ENCODE measurements at places on chromosomes 7 and 10. TPM values are rescaled to one million over a fixed set of nuclear protein-coding genes. Genes with fewer than 3 reads are reported as not detected.

GAD2 gene
- polyA plus RNA-seq: 3.3 TPM

GIGYF1 gene
- 37.5 TPM for polyA plus RNA-seq

CCDC146 gene
- 21.2 TPM for polyA plus RNA-seq

CAPZA2 gene
- polyA plus RNA-seq: 227 TPM

HOXA1 gene
- 3.6 TPM for polyA plus RNA-seq

ALOX5 gene
- polyA plus RNA-seq: 2.7 TPM

AKR1C2 gene
- 5.9 TPM for polyA plus RNA-seq

CTAGE4 gene
- polyA plus RNA-seq: 7.9 TPM

DNA sequence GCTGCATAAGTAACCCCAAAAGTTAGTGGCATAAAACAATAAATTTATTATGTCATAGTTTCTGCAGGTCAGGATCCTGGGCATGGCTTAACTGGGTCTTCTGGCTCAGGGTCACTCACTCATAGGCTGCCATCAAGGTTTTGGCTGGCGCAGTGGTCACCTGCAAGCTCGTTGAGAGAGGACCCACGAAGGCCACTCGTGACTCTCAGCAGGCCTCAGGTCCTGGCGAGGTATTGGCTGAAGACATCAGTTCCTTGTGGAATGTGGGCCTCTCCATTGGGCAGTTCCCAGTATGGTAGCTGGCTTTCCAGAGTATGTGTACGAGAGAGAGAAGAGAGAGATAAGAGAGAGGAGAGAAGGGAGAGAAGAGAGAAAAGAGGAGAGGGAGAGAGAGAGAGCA, 138.3 kb upstream of the KLF14 start:
- DNase-seq: no peak

DNA sequence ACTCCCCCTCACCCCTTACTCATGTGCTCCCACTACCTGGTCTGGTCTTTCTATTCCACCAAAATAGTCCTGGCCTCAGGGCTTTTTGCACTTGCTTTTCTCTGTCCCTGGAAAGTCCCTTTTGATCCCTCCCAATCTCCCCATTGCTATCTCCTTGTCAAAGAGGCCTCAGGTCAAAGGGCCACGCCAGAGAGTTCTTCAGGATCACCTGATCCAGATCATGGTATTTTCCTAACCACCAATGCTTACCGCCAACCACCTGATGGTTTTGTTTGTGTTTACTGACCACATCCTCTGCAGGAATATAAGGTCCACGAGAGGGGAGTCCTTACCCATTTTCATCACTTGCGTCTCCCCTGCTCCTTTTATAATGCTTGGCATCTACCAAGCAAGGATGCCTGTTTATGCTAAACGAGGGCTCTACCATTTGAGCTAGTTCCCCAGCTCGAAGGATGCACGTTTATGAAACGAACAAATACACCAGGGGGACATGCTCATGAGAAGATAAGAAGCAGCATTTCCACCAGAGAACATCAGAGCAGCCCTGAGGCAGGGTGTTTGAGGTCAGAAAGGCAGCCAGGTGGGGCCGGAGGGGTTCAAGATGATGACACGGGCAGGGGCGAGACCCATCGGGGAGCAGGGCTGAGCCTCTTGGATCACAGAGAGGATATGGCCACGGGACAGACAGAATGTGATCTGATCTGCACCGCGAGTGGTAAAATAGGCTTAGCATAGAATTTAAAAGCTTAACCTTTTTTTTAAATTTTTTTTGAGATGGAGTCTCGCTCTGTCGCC, 43.1 kb upstream of the FOXK1 start:
- no peak for DNase-seq

GRCh38 chr10:47048526-47048905, 137.3 kb downstream of the PTPN20 start:
- DNase-seq: no peak

DNA sequence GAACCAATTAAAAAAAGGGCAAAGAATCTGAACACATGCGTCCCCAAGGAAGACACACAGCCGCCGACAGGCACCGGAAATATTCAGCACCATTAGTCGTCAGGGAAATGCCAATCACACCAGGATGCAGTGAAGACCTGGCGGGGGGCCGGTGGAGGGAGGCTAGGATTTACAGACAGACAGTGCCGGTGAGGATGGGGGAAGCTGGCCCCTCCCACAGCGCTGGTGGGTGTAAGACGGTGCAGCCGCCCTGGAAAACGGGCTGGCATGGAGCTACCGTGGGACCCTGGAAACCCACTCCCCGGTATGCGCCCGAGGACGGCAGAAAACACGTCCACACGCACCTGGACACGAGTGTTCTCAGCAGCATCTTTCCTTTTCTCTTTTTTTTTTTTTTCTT, 4.8 kb upstream of the ADAP1 start:
- no peak for DNase-seq

DNA sequence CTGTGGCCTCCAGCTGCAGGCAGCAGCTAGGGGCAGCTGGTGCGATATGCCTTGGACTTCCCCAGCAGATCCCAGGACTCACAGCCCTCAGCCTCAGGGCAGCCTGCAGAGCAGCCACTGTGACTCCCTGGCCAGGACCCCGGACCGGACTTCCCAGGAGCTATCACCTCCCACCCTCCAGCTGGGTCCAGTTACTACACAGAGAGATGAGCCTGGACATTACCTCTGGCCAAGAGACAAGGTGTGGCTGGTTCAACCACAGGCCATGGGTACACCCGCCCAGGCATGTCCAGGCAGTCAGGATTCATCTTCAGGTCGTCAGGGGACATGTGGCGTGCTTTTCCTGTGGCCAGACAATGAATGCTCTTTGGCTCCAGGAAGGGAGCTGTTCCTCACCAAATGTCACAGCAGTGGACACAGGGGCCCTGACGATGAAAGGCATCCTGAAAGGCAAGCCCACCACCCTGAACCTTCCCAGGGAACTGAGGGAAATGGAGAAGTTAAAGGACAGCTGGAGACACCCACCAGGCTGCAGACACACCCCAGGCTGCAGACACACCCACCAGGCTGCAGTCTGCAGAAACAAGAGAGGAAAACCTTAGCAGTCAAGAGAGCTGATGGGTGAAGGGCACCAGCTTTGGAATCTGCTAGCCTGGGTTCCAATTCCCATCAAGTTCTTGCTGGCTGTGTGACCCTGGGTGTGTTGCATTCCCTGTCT, 25.8 kb upstream of the NANOS1 start:
- no peak for DNase-seq

- no peak for DNase-seq
Observed at GRCh38 chr10:132420981-132421846, 24.2 kb downstream of the PWWP2B start.

DNA sequence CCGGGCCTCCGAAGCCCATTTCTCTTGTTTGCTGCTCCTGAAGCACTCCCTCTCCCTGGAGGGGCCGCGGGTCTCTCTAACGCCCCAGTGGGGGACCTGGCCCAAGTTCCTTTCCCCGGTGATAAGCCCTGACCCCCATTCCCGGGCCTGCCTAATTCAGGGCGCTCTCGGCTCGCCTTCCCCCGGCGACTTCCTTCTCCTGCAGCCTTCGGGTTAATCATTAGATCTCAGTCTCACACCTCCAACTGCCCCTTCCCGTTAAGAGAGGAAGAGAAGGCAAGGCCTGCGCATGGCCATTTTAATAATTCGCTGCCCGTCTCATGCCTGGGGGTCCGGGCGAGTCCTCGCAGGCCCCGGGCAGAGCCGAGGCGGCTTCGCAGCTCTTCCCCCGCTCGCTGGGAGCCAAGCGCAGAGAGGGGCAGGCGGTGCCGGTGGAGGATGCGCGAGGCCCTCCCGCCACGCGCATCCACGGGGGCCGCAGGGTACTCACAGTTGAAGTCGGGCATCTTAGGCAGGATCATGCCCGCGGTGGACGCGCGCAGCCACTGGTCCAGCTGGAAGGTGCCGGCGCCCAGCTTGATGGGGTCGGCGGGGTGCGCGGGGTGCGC, 1.2 kb downstream of the MNX1 start:
- no peak for DNase-seq

DNA sequence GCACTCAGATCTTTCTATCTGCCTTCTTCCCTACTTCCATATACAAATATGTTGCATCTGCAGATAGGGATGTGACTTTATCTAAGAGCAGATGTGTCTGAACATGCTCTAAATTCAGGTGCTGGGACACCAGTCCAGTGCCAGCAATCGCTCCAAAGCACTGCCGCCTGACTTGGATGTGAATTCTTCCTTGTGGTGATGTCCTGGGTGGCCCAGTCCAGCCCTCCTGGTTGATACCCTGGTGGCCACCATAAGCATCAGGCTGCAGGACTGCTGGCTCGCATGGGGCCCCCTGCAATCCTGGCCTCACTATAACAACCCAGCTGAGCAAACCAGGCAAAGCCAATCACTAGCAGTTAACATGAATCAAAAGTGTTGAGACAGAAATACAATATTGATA, 149.2 kb upstream of the PDE1C start:
- DNase-seq: no peak

DNA sequence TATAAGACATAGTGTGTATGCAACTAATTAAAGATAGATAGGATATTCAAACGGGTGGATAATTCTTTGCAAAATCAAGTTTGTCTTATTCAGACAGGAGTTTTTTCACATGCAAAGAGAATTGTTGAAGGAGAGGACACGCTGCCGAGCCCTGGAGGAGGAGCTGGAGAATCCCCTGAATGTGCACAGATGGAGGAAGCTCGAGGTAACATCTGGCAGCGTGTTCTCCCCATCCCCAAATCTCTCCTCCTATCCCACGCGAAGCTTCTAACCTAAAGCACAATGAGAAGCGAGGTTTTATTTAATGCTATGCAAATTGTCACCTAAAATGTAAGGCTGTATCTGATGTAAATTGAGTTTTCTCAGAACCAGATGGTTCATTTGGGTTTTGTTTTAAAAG, 50.0 kb downstream of the CFAP58 start:
- DNase-seq: no peak

DNA sequence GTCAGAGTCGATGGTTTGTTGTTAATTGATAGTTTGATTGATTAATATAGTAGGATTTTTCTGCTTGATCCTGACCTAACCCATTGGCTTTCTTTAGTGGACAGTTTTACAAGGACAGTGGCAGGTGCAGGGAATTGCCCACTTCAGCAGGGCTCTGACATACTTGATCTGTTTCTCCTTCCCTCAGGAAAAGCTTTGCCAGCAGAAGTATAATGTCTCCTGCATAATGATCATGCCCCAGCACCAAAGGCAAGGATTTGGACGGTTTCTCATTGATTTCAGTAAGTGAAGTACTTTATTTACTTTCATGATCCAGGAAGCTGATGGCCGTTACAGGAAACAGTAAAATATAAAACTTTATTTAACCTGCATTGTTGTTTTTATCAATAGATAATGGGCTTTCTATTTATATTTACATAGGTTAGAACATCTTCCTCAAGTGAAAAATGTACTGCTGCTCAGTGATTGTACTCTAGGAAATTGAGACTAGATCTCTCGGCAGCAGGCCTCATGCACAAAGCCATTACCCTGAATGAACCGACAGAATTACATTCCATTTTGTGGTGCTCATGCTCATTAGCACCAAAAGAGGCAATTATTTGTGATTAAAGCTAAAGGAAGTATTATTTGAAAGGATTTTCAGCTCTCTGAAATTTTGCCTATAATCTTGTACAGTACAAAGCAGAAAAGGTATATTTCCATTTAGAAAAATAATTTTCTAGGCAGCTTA, 122.5 kb upstream of the SAMD8 start:
- no peak for DNase-seq

DNA sequence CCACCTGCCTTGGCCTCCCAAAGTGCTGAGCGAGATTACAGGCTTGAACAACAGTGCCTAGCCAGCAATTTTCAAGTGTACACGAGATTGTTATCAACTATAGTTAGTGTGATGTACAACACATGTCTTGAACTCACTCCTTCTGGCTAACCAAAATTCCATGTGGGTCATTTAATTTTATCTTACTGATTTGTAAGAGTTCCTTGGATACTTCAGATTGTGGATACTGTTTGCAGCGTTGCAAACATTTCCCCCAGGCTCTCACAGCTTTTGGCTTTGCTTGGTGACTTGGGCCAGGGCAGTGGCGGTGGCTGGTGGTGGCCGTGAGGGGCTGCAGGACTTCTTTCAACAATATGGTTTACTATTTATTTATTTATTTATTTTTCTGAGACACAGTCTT, 8.5 kb upstream of the TMEM270 start:
- DNase-seq: no peak

DNA sequence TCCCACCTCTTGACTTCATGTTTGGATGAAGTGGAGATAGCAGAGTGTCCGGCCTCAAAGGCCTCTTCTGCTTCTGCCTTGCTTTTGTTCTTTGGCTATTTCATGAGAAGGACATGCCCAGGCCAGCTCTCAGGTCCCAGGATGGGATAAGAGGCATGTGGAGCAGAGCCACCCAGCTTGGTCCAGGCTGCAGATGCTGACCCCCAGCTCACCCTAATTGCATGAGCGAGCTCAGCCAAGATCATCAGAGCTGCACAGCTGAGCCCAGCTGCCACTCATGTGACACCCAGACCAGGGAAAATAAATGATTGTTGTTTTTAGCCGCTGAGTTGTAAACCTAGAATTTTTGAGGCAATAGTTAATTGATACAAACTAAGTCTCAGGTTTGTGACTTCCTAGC, 230.0 kb downstream of the PHF14 start:
- DNase-seq: no peak

GRCh38 chr7:96161897-96162296, 160.0 kb downstream of the SLC25A13 start:
- no peak for DNase-seq

DNA sequence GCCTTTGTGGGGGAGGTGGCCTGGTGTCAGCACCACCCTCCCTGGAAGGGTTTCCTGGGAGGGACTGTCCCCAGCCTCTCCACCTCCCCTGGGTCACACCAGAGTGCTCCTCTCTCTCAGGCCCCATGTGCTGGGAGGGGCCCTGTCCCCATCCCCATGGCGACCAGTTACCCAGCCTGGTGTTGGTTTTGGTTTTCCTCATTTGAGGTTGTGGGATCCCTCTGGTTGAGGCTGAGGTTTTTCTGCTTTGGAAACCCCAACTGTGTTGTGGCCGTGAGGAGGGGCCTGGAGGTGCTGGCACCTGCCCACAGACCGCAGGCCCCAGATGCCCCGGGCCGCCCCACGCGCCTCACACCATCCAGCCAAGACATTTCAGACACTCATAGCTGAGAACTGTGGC, 106.3 kb downstream of the GRK5 start:
- no peak for DNase-seq

GRCh38 chr7:36986948-36987724, 262.8 kb upstream of the AOAH start:
- DNase-seq: no peak

GRCh38 chr10:44125879-44126278, 259.0 kb downstream of the CXCL12 start:
- no peak for DNase-seq

- no peak for DNase-seq
Observed at GRCh38 chr10:17215782-17216122, 12.3 kb upstream of the VIM start.

DNA sequence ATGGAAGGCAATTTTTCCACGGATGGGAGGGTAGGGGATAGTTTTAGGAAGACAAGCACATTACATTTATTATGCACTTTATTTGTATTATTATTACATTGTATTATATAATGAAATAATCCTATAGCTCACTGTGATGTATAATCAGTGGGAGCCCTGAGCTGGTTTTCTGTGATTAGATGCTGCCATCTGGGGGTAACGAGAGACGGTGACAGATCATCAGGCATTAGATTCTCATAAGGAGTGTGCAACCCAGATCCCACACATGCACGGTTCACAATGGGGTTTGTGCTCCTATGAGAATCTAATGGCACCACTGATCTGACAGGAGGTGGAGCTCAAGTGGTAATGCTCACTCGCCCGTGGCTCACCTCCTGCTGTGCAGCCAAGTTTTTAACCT, 103.9 kb upstream of the STK17A start:
- DNase-seq: no peak

- no peak for DNase-seq
Observed at GRCh38 chr7:157520249-157520648, 183.4 kb downstream of the DNAJB6 start.

- DNase-seq: no peak
Observed at GRCh38 chr7:150686030-150686631, 625 bp downstream of the GIMAP2 start.
